ENCODE measurements at places on chromosomes 7 and 10.
A peak's percentile ranks its signal among the peaks of the same experiment; 100 is the strongest.

DNA sequence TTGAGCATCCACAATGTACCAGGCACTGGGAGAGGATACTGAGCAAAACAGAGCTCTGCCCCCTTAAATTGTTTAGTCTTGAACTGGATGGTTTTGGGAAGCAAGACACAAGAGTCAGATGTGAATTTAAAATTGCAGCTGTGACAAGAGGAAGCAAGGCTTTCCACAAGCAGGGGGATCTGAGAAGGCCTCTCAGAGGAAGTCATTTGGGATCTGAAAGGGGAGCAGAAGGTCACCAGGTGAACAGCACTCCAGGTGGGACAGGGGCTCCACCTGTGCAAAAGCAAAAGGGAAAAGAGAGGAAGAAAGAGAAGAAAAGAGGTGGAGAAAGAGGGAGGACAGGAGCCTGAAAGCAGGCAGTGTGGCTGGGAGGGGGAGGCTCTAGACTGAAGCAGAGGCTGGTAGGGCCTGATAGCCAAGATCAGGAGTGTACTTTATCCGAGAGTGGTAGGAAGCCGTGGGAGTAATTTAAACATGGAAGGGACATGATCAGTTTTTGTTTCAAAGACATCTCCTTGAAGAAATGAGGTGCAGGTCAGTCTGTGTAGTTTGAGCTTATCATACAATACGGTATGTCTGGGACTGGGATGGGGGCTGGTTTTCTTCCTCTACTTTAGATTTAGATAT lies 76.1 kb upstream of the DUSP5 start:
- DNase-seq, result no peak

- no peak for DNase-seq
Observed at GRCh38 chr10:63547628-63548360, 26.6 kb downstream of the REEP3 start.

DNA sequence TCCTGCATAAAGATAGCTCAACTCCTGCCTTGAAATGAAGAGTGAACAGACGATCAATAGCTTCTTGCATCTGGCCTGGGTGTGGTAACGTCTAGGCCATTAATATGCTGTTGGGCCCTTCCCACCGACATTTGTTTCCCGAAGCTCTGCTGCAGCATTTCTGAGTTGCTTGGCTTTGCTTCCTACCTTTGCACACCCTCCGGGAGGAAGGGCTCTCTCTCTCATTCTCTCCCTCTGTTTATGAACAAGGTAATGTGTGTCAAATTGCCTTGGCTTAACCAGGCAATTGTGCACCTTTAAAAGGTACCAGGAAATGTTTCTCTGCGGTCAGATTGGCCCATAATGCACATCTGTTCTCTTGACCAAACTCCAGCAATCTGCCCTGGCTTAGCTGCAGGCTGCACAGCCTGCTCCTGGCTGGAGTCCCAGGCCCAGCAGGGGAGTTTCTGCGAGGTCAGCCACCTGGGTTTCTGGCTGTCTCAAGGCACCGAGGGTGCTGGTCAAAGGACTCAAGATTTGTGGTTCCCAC lies 223.7 kb downstream of the SNX10 start:
- DNase-seq, result peak; percentile 47

DNA sequence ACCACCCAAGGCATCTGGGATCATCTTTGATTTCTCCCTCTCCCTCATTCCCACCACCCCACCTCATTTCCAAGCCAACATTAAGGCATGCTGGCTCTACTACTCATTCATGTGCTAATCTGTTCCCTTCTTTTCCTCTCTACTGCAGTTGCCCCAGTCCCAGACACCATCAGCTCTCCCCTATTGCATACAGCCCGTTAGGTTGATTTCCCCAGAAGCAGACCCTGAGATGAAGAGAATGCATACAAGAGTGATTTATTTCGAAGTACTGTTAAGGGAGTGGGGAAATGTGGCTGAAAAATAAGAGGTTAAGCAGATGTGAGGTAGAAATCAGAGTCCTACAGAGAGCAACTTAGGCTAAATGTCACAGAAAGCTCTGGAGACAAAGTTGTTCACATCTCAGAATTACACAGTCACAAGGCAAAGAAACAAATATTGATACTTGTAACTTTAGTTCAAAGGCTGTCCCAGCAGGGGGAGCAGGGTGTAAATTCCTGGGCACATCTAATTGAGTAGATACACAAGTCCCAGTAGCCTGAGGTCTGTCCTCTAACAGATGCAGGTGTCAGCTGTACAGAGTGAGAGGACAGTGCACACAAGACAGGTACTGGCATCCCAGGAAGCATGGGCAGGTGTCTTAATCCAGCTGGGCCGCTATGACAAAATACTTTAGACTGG lies 20.9 kb downstream of the AKR1D1 start:
- no peak for DNase-seq

DNA sequence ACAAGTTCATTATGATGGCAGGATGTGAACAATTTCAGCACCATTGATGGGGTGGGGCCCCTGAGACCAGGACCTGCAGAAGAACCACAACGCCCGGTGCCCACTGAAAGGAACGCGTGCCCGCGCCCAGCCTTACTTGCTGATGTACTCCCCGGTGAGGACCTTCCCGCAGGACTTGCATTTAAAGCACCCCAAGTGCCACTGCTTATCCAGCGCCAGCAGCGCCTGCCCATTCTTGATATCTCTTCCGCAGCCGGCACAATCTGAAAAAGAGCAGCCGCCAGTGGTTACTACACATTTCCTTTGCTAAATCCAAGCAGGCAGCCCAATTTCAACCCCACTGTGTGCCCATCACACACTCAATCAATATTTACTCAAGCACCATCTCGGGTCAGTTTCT lies 110.6 kb downstream of the ABLIM1 start:
- no peak for DNase-seq

- no peak for DNase-seq
Observed at GRCh38 chr10:126690534-126690933, 20.0 kb upstream of the C10orf90 start.

GRCh38 chr7:106009503-106010226 lies 46.6 kb downstream of the CDHR3 start:
- peak; percentile 76 for DNase-seq

DNA sequence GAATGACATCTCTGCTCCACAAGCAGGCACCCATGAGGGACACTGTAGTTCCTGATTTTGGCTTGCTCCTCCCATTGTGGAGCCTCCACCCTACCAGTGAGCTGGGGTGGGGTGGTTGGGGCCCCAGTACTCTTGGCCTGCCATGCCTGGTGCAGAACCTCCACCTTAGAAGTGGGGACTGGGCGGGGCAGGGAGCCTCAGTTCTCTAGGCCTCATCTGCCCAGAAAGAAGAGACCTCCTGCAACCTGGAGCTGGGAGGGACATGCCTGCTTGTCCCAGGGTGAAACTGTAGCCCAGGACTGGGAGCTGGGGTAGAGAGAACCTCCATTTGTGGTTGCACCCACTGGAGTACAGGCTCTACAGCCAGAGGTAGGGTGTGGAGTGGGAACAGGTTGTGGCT lies 14.4 kb downstream of the RAMP3 start:
- DNase-seq, result no peak

DNA sequence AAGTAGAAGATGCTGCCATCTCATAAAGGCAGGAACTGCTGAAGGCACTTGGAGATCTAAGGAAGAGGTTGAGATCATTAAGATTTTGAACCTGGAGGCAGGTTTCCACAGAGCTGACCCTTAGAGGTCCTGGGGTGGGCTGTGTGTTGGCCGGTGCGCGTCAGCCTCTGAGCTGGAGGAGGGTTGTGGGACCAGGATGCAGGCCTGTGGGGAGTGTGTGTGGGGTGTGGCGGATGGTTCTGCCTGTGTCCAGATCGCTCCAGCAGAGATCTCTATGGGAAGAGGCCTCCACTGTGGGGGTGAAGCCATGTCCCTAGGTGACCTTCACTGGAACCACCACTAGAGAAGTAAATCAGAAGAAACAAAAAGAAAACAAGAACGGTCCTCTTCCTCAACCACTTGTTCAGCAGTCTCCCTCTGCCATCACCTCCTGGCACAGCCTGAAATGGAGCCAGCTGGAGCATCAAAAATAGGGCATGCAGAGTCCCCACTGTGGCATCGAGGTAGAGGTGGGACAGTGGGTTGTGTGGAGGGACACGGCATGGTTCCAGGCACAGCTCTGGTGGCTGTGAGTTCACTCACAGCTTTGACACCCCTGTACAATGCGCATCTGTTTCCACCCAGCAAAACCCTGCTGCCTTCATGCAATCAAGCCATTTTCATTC lies 453.8 kb downstream of the TCERG1L start:
- no peak for DNase-seq

- peak; percentile 33 for DNase-seq
Observed at GRCh38 chr7:49791088-49791741, 17.8 kb downstream of the VWC2 start.
